IPS-NIHi11 (cell line): ENCODE measurements at places on chromosomes 11 and 22.

GRCh38 chr22:25546751-25547150 lies 17.7 kb upstream of the GRK3 start:
- no peak for DNase-seq

GRCh38 chr11:128726458-128727139 lies 32.7 kb downstream of the FLI1 start:
- DNase-seq, result no peak

DNA sequence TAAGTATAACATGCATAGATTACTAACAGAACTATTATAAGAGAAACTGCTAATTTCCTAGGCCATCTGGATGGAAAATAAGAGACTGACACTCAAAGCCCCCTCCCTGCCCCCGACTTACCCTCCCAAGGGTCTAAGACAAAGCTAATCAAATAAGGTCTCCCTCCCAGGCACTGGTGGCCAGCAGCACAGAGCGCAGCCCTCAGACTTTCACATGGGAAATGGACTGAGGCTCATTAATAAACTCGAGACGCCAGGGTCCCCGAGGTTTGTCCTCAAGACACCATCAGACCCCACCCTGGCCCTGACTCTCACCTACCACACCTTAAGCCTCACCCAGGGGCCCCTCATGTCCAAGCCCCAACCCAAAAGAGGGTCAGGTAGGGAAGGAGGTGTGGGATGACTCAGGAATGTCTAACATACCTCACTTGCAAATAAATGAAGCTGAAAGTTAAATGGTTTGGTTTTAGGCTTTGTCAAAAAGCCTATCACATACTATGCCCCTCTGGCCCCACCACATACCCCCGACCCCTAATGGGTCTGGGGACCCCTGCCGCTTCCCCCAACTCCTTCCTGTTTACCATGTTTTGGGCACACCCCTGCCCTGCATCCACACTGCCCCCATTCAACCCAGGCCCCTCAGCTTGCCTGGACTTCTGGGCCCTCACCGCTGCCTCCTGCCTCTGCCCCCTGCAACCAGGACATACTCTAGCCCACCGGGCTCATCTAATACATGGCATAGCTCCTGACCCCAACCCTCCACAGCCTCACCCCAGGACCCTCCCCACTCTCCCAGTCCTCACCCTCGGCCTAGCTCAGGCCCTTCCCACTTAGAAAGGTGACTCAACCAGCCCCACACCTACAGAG lies 11.4 kb downstream of the ARAP1 start:
- DNase-seq, result peak; percentile 41

DNA sequence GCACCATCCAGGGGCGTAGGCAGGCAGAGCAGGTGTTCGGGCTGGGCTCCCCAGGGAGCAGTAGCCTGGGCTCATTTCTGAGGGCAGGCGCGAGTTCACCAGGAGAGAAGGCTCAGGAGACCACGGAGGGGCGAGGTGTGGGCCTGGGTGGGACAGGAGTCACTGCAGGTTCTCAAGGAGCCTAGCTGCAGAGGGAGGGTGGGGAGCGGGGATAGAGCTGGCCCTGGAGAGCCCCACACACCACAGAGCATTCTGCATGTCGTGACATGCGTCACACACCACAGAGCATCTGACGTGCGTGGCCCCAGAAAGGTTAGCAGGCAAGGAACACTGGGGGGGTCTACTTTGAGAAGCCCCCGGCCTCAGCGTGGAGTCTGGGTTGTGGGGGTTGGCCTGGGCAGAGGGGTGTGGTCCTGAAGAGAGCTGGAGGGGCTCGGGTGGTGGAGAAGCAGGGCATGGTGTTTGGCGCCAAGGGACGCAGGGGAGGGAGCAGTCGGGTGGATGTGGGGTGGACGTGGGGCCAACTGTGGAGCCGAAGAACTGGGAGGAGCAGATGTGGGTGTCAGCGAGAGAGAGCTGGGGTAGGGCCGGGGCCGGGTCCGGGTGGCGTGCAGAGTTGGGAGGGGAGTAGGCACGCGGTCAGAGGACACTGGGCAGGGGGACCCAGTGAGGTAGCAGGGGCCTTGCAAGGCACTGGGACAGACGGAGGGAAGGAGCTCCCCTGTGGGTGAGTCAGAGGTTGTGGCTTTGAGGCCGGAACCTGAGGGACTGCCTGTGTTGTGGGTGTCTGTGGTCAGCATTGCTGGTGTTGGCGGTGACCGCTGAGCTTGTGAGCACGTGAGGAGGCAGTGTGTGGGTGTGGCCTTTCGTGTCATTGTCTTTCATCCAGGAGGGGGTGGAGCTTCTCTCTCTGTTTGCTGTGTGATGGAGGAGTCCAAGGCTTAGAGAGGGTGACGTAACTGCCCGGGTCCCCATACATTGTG lies 25.5 kb downstream of the CTTN start:
- DNase-seq, result peak; percentile 67

GRCh38 chr22:44449683-44450425 lies 48.2 kb downstream of the RTL6 start:
- no peak for DNase-seq

GRCh38 chr11:2737866-2738265 lies 38.1 kb upstream of the KCNQ1OT1 start:
- DNase-seq, result no peak

DNA sequence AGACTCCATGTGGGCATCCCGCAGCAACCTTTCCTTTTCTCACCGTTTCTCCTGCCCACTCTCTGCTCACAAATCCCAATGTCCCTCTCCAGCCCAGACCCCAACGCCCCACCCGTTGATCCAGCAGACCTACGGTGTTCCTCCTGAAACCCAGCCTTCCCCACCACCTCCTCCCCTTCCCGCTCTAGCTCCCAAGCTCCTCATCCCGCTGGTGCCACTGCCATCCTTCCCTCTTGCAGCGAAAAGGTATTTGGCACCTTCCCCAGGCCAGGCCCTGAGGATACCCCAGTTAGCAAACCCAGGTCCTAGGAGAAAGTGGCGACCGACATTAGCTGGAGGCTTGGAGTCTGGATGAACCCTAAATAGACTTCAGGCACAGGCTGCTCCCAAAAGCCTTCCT lies 84.0 kb upstream of the RTL6 start:
- no peak for DNase-seq

- no peak for DNase-seq
These were observed 121.0 kb downstream of the WNT11 start for GRCh38 chr11:76085270-76085669.

GRCh38 chr11:28739489-28740280 lies 631.5 kb downstream of the METTL15 start:
- no peak for DNase-seq

- no peak for DNase-seq
These were observed 72.4 kb downstream of the LDLRAD3 start for GRCh38 chr11:36016263-36016662.
